ENCODE measurements at places on chromosomes 3 and 15.
A peak's percentile ranks its signal among the peaks of the same experiment; 100 is the strongest.

DNA sequence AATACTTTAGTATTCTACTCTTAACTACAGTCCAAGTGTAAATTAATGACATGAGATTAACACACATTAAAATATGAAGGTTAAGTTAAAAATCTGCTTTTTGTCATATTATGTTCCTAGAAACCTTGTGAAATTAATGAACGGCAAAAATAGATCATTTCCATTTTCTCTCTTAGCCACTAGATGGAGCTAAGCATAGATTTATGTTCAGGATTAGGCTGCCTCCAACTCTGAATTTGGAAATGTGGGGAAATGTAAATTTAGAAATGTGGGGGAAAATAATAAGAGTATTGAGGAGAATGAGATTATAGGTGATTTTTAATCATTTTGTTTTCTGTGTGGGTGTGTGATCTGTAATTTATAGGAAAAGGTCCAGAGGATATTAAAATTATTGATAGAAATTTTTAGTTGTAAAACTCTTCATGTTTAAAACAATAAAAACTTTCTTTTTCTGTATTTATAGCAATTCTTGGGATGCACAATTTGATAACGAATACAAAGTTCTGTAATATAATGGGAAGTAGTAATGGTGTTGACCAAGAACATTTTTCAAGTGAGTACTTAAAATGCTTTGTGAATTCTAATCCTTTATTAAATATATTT, 59.2 kb downstream of the TMOD3 start:
- no peak for DNase-seq
- H3K4me1 ChIP-seq, result no peaks in the 10 kb centered on the region
- no peaks in the 10 kb centered on the region for H3K27me3 ChIP-seq
- peaks cover 8% of the 10 kb centered on the region for H3K36me3 ChIP-seq

GRCh38 chr3:136883967-136884720, 22.1 kb downstream of the NCK1 start:
- peaks cover 1% of the 10 kb centered on the region for H3K36me3 ChIP-seq
- peak overlapping the region; percentile 7 for H3K4me3 ChIP-seq
- peaks cover 56% of the 10 kb centered on the region for H3K4me1 ChIP-seq
- no peaks in the 10 kb centered on the region for H3K27me3 ChIP-seq

GRCh38 chr15:55868707-55869106, 124.7 kb downstream of the NEDD4 start:
- H3K4me1 ChIP-seq, result no peaks in the 10 kb centered on the region
- H3K4me3 ChIP-seq, result no peak overlapping the region
- no peak overlapping the region for H3K27ac ChIP-seq
- H3K36me3 ChIP-seq, result no peaks in the 10 kb centered on the region
- no peaks in the 10 kb centered on the region for H3K27me3 ChIP-seq

- H3K27ac ChIP-seq, result no peak overlapping the region
- no peaks in the 10 kb centered on the region for H3K36me3 ChIP-seq
- no peak for DNase-seq
Measured at GRCh38 chr3:70527026-70527425, 214.6 kb upstream of the MDFIC2 start.

GRCh38 chr15:47293466-47294162, 423.7 kb upstream of the SEMA6D start:
- no peaks in the 10 kb centered on the region for H3K4me1 ChIP-seq
- H3K36me3 ChIP-seq, result no peaks in the 10 kb centered on the region
- H3K27ac ChIP-seq, result no peak overlapping the region
- H3K27me3 ChIP-seq, result no peaks in the 10 kb centered on the region
- DNase-seq, result no peak
- H3K4me3 ChIP-seq, result no peak overlapping the region

DNA sequence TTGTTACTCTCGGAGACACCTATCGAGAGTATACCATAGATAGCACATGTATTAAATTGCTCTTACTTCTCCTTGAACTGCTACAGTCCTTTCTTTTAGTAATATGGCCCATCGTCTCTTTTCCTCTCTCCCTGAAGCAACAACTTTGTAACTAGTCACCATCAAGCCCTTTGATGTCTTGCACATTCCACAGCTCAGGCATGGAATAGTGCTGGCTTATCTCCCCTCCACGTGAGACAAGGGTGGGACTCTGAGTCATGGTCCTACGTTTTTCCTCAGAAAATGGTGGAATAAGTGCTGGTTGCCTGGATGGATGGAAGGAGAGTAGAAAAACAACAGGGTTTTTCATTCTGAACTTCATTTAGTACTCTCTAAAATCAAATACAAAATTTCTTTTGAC, 163.3 kb upstream of the MBNL1 start:
- H3K4me1 ChIP-seq, result peaks cover 5% of the 10 kb centered on the region
- H3K4me3 ChIP-seq, result no peak overlapping the region
- H3K27ac ChIP-seq, result no peak overlapping the region
- DNase-seq, result no peak

DNA sequence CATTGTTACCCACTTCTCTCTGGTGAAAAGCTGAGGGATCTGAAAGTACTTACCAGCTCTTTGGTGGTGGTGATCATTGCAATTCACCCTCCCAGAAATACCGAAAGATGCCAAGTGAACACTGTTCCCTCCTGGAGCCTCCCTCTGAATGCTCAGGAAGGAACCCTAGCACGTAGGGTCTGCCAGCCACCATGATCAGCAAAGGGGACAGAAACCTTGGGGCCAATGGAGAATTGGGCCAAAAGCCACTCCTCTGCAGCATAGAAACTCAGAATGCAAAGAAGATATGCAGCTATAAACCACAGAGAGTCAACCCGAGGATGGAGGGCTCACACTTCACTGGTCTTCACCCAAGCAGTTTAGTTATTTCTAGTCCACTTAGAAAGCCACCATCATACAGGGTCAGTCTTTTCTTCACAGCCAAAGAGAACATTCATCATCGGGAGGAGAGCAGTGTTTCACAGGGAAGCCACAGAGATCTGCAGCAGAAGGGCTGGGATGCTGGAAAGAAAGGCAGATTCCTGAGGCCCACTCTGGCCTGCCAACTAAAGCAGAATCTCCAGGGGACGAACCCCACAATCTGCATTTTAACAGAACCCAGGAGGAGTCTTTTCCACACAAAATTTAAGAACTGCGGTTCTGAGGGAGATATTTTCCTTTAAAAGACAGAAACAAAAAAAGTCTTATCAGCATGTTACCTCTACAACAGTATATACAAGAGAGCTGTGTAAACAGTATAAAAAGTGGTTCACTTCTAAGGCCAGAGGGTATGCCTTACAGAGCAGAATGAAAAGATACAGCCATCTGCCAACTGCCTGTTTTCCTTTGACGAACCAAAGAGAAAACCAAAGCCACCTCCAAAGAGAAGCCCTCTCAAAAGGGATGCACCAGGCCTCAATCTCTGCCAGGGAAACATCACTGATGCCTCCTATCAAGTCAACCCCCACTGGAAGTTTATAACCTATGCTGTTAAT, 11.3 kb downstream of the TBC1D2B start:
- peaks cover 18% of the 10 kb centered on the region for H3K4me1 ChIP-seq
- no peaks in the 10 kb centered on the region for H3K36me3 ChIP-seq
- no peak overlapping the region for H3K4me3 ChIP-seq
- H3K27ac ChIP-seq, result no peak overlapping the region
- no peak for DNase-seq

GRCh38 chr3:42184651-42185443, 81.1 kb downstream of the CCK start:
- H3K4me3 ChIP-seq, result no peak overlapping the region
- DNase-seq, result no peak
- H3K4me1 ChIP-seq, result no peaks in the 10 kb centered on the region

Measured in natural killer cell treated with Interleukin-12 subunit alpha and Interleukin-12 subunit beta and Interleukin-15 and Interleukin-18, amount 100 ng/mL, for 72 hours (primary cell).